ENCODE measurements at places on chromosomes 1 and 21.

DNA sequence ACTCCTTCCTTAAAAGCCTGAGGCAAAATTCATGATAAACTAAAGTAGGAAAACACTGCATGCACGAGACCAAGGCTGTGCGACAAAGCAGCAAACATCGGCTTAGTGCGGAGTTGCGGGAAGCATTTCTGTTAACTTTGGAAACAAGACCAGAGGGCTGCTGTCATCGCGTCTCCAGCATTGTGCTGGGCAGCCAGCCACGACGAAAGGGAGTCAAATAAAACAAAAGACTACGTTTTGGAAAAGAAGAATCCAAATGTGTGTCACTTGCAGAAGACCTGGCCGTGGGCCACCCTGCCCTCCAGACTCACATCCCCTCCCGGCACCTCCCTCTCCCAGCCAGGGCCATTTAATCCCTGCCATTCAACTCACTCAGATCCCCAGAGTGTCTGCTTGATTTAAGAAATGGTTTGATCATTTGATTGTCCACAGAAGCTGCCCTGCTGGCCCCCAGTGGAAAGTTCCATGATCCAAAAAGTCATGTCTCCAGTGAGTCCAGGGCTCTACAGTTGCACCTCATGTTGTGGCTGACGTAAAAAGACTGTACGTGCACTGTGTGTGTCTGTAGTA, 2.4 kb upstream of the KRTAP10-11 start:
- no peak for DNase-seq

DNA sequence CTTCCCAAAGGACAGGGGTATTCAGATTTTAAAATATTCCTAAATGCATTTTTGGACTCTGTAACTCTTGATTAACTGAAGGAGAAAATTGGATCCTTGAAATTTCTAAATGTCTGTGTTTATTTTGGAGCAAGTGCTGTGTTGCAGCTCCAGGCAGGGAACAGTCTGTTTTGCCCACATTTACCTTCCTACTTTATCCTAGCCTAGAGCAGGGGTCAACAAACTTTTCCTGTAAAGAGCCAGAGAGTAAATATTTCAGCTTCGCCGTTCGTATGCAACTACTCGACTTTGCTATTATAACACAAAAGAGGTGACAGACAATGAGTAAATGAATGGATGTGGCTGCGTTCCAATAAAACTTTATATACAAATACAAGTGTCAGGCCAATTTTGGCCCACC, 402.2 kb downstream of the GPATCH2 start:
- no peak for DNase-seq

- DNase-seq: no peak
Measured at GRCh38 chr1:12620488-12620865, 2.5 kb upstream of the DHRS3 start.

- no peak for DNase-seq
Measured at GRCh38 chr1:193457676-193458075, 271.3 kb upstream of the B3GALT2 start.

- DNase-seq: peak; percentile 87
Measured at GRCh38 chr1:156659988-156660751, 17.0 kb downstream of the NES start.

- no peak for DNase-seq
Measured at GRCh38 chr1:31871703-31872102, 55.9 kb upstream of the SPOCD1 start.

GRCh38 chr1:183932412-183932811, 105.1 kb downstream of the COLGALT2 start:
- no peak for DNase-seq

GRCh38 chr1:228279722-228280105, 71.9 kb downstream of the OBSCN start:
- no peak for DNase-seq

DNA sequence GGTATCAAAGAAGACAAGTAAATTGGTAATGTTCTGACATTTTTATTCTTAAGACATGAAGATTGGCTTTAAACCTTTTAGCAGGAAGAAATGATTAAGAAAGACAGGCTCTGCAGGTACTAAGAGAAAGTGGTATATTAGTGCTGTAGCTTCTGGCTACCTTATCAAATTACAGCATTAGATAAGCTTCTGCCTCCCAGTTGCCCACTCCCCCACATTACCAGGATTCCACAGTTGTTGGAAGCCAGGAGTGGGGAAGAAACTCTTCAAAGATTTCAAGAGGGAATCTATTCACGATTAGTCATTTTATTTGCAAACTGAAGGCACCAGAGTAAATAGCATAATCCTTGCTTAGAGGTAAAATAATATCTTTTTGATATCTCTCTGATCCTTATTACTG, 274.9 kb downstream of the LMO4 start:
- no peak for DNase-seq

GRCh38 chr1:84496498-84496897, 9.7 kb upstream of the SPATA1 start:
- DNase-seq: no peak

- DNase-seq: no peak
Measured at GRCh38 chr1:7009741-7010525, 224.7 kb downstream of the CAMTA1 start.

- no peak for DNase-seq
Measured at GRCh38 chr1:69919922-69920273, 285.5 kb downstream of the LRRC40 start.

DNA sequence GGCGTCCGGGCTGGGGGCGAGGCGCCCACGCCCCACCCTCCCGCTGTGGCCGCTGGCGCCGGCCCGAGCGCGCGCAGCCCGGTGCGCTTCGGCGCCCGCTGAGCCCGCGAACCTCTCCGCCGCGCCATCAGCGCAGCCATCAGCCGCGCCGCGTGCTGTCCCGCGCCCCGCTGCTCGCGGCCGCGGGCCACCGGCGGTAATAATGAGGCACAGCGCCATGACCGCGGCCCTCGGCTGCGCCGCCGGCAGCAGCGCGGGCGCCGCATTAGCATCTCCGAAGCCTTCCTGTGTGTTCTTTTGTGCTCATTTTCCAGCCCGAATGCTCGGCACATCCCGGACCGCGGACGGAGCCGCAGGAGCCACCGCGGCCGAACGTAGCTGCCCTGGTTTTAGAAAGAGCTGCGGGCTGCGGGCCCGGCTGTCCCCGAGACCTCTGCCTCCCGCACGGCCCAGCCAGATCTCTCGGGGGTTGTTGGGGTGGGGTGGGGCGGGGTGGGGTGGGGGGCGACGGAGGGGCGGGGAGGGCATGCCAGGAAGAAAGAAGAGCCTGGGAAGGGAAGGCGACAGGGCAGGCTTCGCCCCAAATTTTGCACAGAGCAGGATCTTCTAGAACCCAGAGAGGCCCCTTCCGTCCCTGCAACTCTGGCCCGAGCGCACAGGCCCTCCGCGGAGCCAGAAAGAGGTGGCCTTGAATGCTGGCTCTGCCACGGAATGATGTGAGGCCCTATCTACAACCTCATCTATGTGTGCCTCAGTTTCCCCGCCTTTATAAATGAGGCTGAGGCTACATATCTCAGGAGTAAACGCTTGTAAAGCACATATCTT, 55.3 kb downstream of the RRAGC start:
- peak; percentile 97 for DNase-seq

DNA sequence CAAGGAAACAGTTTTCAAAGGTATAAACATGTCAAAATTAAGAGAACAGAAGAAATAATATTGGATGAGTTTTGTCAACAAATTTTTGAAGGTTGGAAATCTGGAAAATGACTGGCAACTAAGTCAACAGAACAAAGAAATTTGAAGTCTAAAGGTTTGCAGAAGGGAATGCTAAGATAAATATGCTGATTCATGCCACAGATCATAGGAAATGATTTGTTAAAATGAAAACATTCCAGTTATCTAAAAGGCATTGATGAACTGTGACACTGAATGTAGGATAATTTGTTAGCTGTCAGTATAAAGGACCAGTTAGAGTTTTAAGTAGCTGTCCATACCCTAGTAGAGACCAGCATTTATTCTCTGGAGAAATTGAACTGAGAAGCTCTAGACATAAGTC, 157.9 kb upstream of the CHRM3 start:
- no peak for DNase-seq

GRCh38 chr21:18832950-18833349, 429.4 kb upstream of the TMPRSS15 start:
- DNase-seq: no peak

GRCh38 chr21:18893406-18893805, 489.8 kb upstream of the TMPRSS15 start:
- DNase-seq: no peak

DNA sequence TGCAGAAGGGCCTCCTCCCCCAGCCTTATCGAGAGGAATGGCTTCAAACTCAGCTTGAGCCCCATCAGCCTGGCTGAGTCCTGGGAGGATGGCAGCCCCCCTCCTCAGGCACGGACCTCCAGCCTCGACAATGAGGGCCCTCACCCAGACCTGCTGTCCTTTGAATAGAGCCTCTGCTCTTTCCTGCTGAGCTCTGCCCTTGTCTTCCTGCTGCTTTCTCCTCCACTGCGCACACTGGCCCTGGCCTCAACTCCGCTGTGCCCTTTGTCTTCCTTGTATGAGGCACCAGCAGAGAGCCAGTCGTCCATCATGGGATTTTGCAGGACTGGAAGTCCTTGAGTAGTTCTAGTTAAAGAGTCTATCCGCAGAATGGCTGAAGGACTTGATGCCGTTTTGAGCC, 2.0 kb downstream of the C1orf226 start:
- DNase-seq: no peak

- DNase-seq: peak; percentile 37
Measured at GRCh38 chr1:147717051-147717705, 43.2 kb downstream of the GJA5 start.

DNA sequence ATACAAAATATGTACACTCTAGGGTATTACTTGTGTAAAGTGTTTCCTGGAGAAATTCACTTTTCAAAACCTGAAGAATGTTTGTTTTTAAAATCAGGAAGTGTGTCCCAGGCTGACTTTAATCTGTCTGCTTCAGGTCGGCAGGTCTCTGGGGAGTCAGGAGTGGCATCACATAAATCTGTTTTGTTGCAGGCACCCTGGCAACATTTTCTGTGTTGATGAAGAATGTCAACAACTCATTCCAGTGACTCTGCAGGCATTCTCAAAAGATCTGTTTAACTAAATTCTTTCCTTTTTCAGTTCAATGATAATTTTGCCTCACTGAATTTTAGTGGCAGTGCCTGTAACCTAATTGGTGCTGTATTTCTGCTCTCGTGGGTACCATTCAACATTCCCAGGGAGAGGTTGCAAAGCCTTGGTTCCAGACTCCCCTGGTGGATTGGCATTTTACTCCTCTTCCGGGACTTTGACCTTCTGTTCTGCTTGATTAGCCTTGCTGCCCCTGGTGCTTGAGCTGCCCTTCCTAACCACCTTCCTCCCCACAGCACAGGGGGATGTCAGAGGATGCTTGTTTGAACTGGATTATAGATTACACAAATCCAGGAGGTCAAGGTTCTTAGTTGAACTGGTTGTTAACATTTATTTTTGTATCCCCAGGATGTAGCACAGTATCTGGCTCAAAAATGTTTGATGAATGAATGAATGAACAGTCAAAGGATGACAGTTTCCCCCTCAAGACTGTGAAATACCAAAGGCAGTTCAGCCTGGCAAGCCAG, 55.4 kb upstream of the LPGAT1 start:
- no peak for DNase-seq

GRCh38 chr1:3367376-3367775, 87.1 kb upstream of the ARHGEF16 start:
- no peak for DNase-seq

- peak; percentile 56 for DNase-seq
Measured at GRCh38 chr1:59427155-59427554, 130.3 kb downstream of the FGGY start.

GRCh38 chr1:1437033-1437903, 1.8 kb downstream of the VWA1 start:
- DNase-seq: no peak

- DNase-seq: no peak
Measured at GRCh38 chr1:78045926-78046778, at the start of gene GIPC2. TSS of gene GIPC2 (plus strand) at chr1:78045966. CDS start at chr1:78046095, 129 bp downstream.

- no peak for DNase-seq
Measured at GRCh38 chr1:96361271-96361856, 360.2 kb upstream of the PTBP2 start.

GRCh38 chr21:41660748-41661147, 106.1 kb downstream of the RIPK4 start:
- DNase-seq: no peak

- DNase-seq: no peak
Measured at GRCh38 chr1:25126562-25126961, 105.7 kb downstream of the SYF2 start.

DNA sequence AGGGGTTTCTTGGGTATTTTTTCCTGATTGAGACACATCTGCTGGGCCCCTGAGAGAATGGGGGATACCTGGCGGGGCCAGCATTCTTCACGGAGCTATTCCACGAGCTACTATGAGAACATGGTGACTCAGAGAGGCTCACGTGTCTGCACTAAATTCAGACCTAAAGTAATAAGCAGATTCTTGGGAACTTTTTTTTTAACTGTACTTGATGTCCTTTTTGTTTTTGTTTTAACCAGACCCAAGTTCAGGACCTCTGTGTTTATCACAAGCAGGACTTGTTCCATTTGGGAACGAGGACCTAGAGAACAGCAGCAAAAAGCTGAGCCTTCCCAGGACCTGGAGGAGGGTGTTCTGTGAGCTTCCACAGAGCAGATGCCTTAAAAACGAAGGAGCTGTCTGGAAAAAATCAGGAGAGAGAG, 44.0 kb downstream of the EVA1C start:
- no peak for DNase-seq

DNA sequence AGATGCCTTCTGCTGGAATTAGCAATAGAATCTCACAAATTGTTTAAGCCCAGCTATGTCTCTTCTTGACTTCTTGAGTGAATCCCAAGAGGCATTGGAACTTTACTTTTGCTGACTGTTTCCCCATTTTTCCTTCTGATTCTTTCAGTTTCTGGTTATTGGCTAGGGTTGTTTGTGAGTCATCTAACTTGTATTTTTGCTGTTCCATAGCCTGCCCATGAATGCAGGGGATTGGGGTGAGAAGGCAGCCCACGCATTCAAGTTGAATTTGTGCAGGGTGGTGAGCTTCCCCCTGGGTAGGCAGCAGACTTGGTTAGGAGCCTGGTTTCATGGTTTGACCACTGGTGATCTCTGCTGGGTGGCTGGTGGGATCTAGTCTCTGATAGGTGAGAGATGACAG, 10.4 kb upstream of the KLF17 start:
- DNase-seq: no peak

GRCh38 chr1:4553761-4554160, 100.6 kb upstream of the AJAP1 start:
- no peak for DNase-seq

GRCh38 chr1:184906761-184907160, 67.5 kb downstream of the NIBAN1 start:
- no peak for DNase-seq

GRCh38 chr1:186271032-186271431, 104.0 kb downstream of the TPR start:
- DNase-seq: no peak

DNA sequence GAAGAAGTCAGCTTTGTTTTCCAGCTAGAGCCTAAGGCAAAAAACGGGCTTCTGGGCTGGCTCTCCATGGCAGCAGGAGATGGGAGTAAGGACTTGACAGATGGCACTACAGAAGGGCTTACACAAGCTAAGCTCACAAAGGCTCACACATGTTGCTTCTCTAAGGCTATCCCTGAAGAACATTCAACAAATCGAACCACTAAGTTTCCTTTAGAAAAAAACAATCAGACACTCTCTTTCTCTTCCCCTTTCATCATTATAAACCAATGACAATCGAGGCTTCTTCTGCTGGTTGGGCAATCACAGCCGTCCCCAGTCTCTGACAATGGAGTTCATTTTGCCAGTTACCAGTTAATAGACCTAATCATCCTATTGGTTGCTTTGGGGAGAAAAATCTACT, 40.5 kb downstream of the TRIT1 start:
- peak; percentile 95 for DNase-seq

- DNase-seq: no peak
Measured at GRCh38 chr1:170707959-170708655, 44.2 kb downstream of the PRRX1 start.

GRCh38 chr1:184388319-184388889, 1.6 kb downstream of the C1orf21 start:
- no peak for DNase-seq

- no peak for DNase-seq
Measured at GRCh38 chr1:151935154-151935553, 25.8 kb upstream of the THEM4 start.

Data from NCI-H2107 (cell line).